Kidney epithelial cell (primary cell): ENCODE measurements at places on chromosomes 3 and 15. TPM values are rescaled to one million over a fixed set of nuclear protein-coding genes. Genes with fewer than 3 reads are reported as not detected.

PLSCR5 gene
- not detected in 2 replicates for total RNA-seq

BFSP2 gene
- 0.96 TPM in 1 of 2 replicates, not detected in the other for total RNA-seq

USP4 gene
- total RNA-seq: 17.4 and 24.1 TPM in 2 replicates

CDCP1 gene
- 82.0 and 92.1 TPM in 2 replicates for total RNA-seq

EDEM1 gene
- total RNA-seq: 56.9 and 61.1 TPM in 2 replicates

CHDH gene
- 2.5 and 3.3 TPM in 2 replicates for total RNA-seq

ANKRD34C gene
- total RNA-seq: not detected in 2 replicates

XCR1 gene
- total RNA-seq: not detected in 2 replicates

PLA2G4B gene
- total RNA-seq: 2.3 and 3.4 TPM in 2 replicates

CSPG5 gene
- 0.48 and 0.71 TPM in 2 replicates for total RNA-seq

IL17RB gene
- 0.04 and 0.27 TPM in 2 replicates for total RNA-seq

REC114 gene
- not detected in 2 replicates for total RNA-seq

ITGB5 gene
- 75.2 and 86.0 TPM in 2 replicates for total RNA-seq

ANKRD63 gene
- total RNA-seq: not detected in 2 replicates

TF gene
- total RNA-seq: under 0.01 TPM in 1 of 2 replicates, not detected in the other

CHCHD6 gene
- 28.7 and 30.1 TPM in 2 replicates for total RNA-seq

STRA6 gene
- 1.8 and 3.9 TPM in 2 replicates for total RNA-seq

RAP2B gene
- total RNA-seq: 43.6 and 45.1 TPM in 2 replicates

PLCL2 gene
- 2.5 and 3.4 TPM in 2 replicates for total RNA-seq

MRPL46 gene
- 22.2 and 24.5 TPM in 2 replicates for total RNA-seq

GADL1 gene
- not detected in 2 replicates for total RNA-seq

C3orf33 gene
- total RNA-seq: 2.5 and 3.9 TPM in 2 replicates

AADACL2 gene
- not detected in 2 replicates for total RNA-seq

ENTPD3 gene
- total RNA-seq: 0.21 and 0.29 TPM in 2 replicates

PARP15 gene
- total RNA-seq: under 0.01 TPM in 1 of 2 replicates, not detected in the other

CX3CR1 gene
- total RNA-seq: not detected in 2 replicates

RNF168 gene
- 10.9 and 11.7 TPM in 2 replicates for total RNA-seq

ALDH1A2 gene
- 23.8 and 29.7 TPM in 2 replicates for total RNA-seq

CCR8 gene
- total RNA-seq: not detected in 2 replicates

ACP3 gene
- total RNA-seq: 0.46 and 1.8 TPM in 2 replicates

FES gene
- total RNA-seq: 15.1 and 15.6 TPM in 2 replicates

LRRC49 gene
- 53.0 and 62.0 TPM in 2 replicates for total RNA-seq

CAV3 gene
- total RNA-seq: not detected in 2 replicates

IL1RAP gene
- 10.8 and 13.9 TPM in 2 replicates for total RNA-seq

HDAC11 gene
- total RNA-seq: 14.3 and 17.3 TPM in 2 replicates

ZPLD1 gene
- 0.08 and 0.41 TPM in 2 replicates for total RNA-seq

LMAN1L gene
- total RNA-seq: not detected in 2 replicates

SOX2 gene
- not detected in 2 replicates for total RNA-seq

TRH gene
- total RNA-seq: not detected in 2 replicates

CCDC9B gene
- total RNA-seq: 13.6 and 20.3 TPM in 2 replicates

VILL gene
- 7.8 and 11.6 TPM in 2 replicates for total RNA-seq

CCDC191 gene
- total RNA-seq: 2.0 and 3.4 TPM in 2 replicates

CLSTN2 gene
- 10.9 and 17.3 TPM in 2 replicates for total RNA-seq
